ENCODE measurements at places on chromosomes 12 and 14.
A peak's percentile ranks its signal among the peaks of the same experiment; 100 is the strongest.

DNA sequence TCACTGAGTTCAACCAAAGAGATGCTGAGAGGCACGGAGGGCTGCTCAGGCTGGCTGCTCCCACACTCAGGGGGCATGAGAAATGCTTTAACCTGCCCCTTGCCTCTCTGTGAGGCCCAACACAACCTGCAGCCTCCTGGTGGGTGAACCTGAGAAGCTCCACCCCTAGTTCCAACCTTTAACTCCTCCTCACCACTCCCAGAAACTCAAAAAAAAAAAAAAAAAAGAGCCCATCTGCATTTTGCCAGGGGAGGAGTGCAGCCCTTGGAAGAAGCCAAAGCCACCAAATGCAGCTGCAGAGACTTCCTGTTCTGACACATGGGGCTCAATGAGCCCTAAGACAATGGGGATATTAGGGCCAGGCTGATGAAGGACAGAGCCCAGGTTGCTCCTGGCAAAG is 8.9 kb downstream of the KRT4 start:
- DNase-seq: no peak

- DNase-seq: peak; percentile 81
These were observed 4.2 kb upstream of the AJUBA start for GRCh38 chr14:22986508-22987054.

- DNase-seq: no peak
These were observed 65.9 kb downstream of the DCAF5 start for GRCh38 chr14:69087061-69087461.

DNA sequence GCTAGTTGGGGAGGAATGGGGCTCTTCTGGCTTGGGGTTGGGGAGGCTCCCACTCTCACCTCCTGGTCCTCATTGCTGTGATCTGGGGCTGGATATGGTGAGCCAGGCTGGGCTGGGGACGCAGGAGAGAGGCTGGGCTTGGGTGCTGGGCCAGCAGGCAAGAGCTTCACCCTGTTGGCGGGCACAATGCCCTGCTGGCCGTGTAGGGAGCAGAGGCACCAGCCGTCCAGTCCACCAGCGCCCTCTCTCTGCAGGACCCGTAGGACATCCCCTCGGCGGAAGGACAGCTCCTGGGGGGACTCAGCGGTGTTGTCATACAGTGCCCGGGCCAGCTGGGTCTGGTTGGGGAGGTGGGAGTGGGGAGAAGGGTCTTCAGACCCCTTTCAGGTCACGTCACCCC is 4.5 kb downstream of the EFS start:
- DNase-seq: no peak

GRCh38 chr14:50647753-50648152 is 20.4 kb downstream of the SAV1 start:
- no peak for DNase-seq

DNA sequence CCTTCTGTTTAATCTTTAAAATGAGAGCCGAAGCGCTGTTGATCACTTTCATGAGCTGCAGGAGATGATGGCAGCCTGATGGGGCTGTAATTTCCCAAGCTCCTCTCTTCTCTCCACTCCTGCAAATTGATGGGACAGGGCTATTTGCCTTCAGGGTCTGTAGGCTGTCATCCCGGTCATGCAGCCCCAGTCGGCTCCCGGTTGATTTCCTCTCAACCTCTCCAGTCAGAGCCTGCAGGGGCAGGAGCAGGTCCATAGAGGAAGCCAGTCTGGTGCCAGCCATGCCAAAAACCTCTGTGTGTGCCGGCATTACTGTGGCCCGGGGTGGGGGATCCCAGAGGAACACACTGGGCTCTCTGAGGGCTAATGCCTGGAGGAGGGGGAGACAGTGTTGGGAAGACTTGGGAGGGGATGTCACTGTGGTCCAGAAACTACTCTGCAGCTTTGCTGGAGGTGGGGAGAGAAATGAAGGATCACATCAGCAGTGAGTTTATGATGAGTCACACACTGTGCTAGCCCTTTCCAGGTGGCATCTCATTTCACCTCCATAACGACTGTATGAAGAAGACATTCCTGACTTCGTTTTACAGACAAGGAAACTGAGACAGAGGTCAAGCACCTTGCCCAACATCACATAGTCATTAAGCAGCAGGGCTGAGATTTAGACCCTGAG is 46.5 kb upstream of the PRIMA1 start:
- DNase-seq: no peak

GRCh38 chr14:21264025-21264801 is 5.0 kb downstream of the HNRNPC start:
- no peak for DNase-seq

DNA sequence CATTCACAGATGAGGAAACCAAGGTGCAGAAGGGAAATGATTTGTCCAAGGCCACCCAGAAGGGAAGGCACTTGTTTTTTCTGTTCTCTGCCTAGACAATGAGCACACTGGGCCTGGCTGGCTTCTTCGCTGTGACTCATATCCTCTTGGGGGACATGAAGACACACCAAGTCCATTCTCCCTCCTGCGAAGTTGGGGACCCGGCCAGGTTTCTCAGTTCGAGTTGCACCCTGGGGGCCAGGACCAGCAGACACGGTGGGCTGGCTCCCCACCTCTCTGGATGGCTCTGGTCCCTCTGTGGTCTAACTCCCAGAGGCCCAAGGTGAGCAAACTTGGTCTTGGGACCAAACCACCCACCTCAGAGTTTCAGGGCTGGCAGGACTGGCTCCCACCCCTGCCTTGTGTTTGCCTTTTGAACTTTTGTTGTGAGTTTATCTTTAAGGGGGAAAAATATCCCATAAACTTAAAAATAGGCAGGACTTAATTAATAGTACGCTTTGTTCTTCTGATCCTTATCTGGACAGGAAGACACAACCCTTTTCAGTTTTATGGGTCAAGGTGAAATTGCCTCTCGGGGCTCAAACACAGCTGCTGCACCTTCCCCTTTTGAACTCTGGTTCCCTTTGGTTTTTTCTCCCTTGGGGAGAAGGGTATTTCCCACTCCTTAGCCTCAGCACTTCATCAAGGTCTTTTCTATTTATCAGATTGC is 9.0 kb upstream of the MLEC start:
- DNase-seq: no peak

GRCh38 chr14:90607141-90607540 is 209.1 kb downstream of the TTC7B start:
- no peak for DNase-seq

- DNase-seq: no peak
These were observed 2.9 kb downstream of the RND1 start for GRCh38 chr12:48862760-48863159.

- DNase-seq: no peak
These were observed 126.0 kb upstream of the PARP11 start for GRCh38 chr12:3998968-3999792.

GRCh38 chr14:55976655-55977054 is 141.6 kb upstream of the PELI2 start:
- no peak for DNase-seq

DNA sequence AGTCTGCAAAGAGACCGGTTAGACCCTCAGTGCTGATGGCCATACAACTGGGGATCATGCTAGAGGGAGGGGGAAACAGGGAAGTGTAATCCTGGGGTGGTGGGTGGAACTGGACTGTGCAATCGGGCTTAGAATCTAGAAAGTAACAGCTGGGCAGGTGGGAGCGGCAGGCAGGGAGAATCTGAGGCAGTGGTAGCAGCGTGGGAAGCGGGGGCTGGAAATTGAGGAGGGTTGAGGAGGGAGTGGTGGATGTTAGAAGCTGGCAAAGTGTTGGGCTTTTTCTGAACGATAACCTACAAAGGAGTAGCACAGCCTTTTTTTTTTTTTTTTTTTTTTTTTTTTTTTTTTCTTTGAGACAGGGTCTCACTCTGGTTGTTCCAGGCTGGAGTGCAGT is 3.1 kb upstream of the IGFBP6 start:
- DNase-seq: no peak

DNA sequence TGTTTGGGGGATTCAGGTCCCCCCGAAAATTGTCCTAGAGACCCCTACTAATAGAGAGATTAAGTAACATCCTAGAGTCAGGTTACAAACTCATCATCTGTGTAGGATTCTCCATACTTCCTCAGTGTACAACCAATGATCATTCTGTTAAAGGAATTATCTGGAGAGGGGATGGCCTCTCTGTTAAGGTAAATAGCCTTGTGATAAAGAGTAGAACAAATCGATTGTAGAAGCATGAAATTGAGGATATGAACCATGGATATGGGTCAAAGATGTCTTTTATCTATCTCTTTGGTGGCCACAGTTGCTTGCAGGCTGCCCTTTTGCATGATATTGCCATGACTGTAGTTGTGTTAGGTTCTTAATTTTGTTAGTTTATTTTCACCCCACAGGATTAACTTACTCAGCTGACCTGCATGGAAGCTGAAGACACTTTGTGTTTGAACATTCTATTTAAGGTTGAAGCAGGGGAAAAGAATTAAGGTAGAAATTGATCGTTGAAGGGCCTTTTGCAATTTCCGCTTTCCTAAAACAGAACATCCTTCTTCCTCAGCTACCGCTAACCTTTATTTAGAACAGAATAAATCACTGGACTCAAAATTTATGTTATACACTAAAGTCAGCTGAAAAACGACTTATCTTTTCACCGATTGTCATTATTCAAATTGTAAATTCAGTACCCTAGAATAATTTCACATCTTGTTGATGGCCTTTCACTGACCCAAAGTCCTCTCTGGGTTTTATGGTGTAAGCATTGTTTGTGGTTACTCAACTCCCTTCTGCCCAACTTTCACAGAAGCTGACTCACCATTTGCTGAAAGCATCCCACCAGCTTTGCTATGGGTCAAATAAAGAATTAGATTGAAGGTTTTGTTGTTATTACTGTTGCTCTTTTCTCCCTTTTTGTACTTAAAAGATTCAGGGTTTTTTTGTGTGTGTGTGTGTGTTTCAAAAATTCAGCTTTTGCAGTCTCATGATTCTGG is 52.3 kb downstream of the IRAK3 start:
- DNase-seq: no peak

DNA sequence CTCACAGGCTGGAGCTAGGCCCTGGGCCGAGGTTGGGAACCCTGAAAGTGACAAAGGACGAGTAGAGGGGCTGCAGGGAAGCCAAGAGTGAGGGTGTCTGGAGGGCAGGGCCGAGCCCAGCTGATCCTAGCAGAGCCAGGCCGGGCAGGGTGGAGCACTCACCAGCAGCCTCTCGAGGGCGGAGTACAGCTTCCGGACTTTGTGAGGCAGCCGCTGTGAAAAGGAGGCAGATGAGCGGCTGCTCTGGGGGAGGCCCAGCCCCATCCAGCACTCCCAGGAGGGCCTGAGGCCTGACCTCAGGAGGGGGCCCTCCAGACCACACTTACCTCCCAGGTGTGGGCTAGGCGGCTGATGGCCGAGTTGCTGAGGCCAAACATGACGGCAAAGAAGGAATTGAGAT is 14.7 kb upstream of the ENDOU start:
- no peak for DNase-seq

DNA sequence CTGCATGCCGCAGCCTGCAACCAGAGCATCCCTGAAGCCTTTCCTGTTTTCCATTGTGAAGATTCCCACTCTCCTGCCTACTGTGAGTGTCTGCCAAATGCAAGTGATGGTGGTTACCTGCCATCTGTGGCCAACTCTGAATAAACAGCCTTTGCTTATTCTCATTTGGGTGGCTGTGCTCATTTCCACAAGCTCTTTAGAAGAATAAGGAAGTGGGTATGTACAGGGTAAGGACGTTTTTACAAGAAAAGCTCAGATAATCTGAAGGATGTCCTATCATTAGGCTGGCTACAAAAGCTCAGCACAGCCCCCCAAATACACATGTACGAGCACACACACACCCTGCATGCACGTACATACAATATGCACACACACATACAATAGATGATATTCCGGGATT is 7.3 kb upstream of the RNASE1 start:
- DNase-seq: no peak

DNA sequence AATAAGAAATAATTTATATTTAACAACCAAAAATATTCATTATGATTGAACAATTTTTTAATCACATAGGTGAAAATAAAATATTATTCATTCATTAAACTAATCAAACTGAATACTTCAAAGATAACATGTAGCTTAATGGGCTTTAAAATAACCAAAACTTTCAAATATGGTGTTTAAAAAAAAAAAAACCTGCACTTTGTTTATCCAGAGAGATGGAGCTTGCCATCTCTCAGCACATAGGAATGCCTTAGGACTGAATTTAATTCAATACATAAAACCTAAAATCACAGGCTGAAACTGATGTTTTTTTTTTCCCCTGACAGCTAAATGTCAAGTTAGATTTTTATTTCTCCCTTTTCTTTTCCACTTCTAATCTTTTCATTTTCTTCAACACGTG is 14.4 kb upstream of the CCER1 start:
- DNase-seq: no peak

GRCh38 chr12:114131824-114132223 is 165.7 kb upstream of the RBM19 start:
- DNase-seq: no peak

DNA sequence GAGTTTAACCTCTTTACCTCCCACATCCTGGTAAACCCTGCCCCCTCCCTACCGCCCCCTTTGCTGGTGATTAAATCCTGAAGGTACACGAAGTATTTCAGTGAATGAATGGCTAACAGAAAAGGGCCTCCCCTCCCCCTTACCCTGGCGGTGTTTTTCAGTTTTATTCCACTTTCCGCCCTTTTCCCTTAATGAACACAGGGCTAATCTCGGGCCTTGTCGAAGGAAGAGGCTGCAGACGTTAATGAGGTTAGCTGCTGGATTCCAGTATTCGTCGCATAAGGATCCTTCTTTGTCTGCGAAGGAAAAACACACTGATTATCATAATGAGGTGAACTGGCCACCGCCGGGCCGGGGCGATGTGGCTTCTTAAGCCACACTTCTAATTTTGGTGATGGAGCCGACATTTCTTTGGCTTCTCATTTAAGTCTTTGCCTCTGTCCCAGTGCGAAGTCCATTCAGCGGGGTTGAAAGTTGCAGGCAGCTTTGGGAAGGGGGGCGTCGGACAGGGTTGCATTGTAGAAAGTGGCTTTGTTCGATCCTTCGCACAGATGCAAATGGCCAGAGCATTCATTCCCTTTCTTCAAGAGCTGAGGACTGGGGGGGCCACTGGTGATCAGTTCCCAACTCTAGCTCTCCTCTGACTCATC is 6.5 kb downstream of the MEG3 start:
- no peak for DNase-seq

- no peak for DNase-seq
These were observed 4.6 kb downstream of the MYF5 start for GRCh38 chr12:80721326-80721725.

- DNase-seq: peak; percentile 61
These were observed 1.1 kb downstream of the PHLDA1 start for GRCh38 chr12:76030341-76031080.

DNA sequence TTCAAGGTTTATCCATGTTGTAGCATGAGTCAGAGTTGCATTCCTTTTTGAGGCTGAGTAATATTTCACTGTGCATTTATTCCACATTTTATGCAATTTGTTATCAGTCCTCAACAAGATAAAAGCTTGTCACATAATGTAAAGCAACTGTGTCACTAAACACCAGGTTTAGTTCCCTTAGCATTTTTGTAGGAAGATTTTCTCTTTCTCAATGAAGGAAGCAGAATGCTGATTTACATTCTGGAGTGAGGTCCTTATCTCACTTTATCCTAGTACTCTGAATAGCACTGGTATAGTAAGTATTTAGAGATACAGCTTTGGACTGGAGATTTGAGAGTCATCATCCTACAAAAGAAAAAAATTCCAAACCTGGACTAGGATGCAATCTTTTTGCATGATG is 9.8 kb upstream of the EXD2 start:
- no peak for DNase-seq
